ENCODE measurements at places on chromosomes 16 and 17.

DNA sequence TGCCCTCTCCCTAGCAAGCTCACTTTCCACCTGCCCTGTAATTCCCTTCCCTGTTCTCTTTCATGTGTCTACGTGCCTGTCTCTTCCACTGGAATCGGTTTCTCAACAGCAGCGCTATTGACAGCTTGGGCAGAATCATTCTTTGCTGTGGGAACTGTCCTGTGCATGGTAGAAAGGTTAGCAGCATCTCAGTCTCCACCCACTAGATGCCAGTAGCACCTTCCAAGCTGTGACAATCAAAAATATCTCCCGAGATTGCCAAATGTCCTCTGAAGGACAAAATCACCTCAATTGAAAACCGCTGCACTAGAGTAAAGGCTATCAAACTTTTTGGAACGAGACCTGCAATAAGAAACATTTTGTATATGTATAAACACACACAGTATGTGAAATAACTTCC lies 41.6 kb upstream of the KSR1 start:
- no peak for DNase-seq

DNA sequence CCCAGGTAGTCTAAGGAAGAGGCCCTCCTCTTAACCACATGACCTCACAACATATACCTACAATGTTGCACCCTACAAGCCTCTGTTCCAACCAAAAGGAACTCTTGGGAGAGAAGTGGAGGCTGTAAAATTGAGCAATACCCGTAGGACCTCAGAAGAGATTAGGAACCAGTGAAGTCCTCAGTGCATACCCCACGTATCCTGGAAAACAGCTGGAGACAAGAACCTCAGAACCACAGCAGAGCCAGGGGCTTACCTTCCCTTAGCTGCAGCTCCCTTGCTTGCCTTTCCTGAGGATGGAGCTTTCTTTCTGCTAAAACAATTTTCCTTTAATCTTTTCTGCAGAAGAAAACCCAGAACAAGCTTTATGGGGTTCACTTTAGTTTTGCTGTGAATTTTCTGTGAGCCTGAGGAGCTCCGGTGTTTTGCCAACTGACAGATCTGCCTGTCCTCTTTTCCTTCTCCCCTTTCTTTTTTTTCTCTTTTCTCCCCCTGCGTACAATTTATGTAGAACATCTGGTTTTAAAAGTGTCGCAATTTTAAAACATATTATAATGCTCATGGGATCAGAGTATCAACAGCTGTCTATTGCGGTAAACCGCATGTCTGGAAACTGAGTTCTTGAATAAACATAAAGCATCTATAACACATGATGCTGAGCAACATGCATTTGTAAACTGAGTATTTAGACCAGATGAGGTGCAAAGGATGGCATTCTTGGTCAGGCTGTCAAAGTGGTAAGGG lies 226.4 kb upstream of the MAF start:
- DNase-seq = no peak

- DNase-seq = no peak
Observed at GRCh38 chr17:42519546-42520491, 16.2 kb upstream of the NAGLU start.

DNA sequence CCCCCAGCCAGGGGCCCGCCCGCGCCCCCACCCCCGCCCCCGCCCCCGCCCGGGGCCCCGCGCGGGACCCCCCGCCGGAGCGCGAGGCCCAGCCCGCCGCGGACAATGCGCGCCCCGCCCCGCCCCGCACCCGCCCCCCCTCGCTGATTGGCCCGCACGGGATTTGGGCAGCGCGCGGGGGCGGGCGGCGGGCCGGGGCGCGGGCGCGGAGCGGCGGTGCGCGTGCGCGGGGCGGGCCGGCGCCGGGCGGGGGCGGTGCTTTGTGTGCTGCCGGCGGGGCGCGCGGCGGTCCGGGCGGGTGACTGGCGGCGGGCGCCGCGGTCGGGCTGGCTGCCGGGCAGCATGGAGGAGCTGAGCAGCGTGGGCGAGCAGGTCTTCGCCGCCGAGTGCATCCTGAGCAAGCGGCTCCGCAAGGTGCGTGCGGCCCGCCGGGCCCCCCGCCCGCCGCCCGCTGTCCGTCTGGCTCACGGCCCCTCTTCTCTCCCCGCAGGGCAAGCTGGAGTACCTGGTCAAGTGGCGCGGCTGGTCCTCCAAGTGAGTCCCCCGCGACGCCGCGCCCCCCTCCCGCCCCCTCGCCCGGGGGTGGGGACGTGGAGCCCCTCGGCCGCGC lies at the start of gene CBX2:
Gene CBX2, plus strand, starts transcription at position 255 of the 610 bp plus-strand sequence. Its CDS starts 88 bp downstream, at position 343.
- DNase-seq = peak; percentile 70

GRCh38 chr17:60403523-60403810 lies 11.5 kb upstream of the USP32 start:
- no peak for DNase-seq

- DNase-seq = no peak
Observed at GRCh38 chr16:57315416-57315815, 30.9 kb upstream of the PLLP start.

- no peak for DNase-seq
Observed at GRCh38 chr16:80176114-80176513, 364.7 kb upstream of the DYNLRB2 start.

DNA sequence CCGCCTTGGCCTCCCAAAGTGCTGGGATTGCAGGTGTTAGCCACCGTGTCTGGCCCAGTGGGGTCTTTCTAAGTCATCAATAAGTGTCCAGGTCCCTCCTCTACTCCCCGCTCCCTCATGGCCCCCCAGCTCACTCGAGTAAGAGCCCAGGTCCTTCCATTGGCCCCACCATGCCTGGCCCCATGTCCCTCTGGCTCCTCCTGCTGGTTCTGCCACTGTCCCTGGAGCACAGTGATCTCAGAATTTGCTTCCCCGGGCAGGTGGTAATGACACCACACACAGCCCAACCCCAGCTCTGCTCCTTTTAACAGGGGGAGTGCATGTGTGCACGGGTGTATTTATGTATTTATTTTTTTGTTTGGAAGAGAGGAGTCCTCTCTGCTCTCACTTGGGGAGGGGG lies 19.6 kb downstream of the MGAT5B start:
- DNase-seq = no peak

- no peak for DNase-seq
Observed at GRCh38 chr17:78040440-78041385, 82.2 kb downstream of the TNRC6C start.

All from stimulated activated CD8-positive, alpha-beta memory T cell treated with anti-CD3 and anti-CD28 coated beads, Interleukin-2, amount 100 ng/mL, for 1 hour (primary cell).